Mesangial cell (primary cell): ENCODE measurements at places on chromosomes 13 and 19. TPM values are rescaled to one million over a fixed set of nuclear protein-coding genes. Genes with fewer than 3 reads are reported as not detected.

The FCER2 gene
- not detected in 2 replicates for total RNA-seq

The CCDC159 gene
- 4.4 and 9.5 TPM in 2 replicates for total RNA-seq

The ASPDH gene
- not detected in 2 replicates for total RNA-seq

The SIGLECL1 gene
- not detected in 2 replicates for total RNA-seq

The CYP4F12 gene
- not detected in 2 replicates for total RNA-seq

The SLC46A3 gene
- 5.6 and 7.7 TPM in 2 replicates for total RNA-seq

The ZSCAN4 gene
- not detected in 2 replicates for total RNA-seq

The CPAMD8 gene
- total RNA-seq = 0.16 and 4.3 TPM in 2 replicates

The GAPDHS gene
- not detected in 2 replicates for total RNA-seq

The ANGPTL8 gene
- not detected in 2 replicates for total RNA-seq

The CCDC9 gene
- total RNA-seq = 9.0 and 10.9 TPM in 2 replicates
